CD4-positive, alpha-beta memory T cell (primary cell): ENCODE measurements at places on chromosomes 2 and 18.

DNA sequence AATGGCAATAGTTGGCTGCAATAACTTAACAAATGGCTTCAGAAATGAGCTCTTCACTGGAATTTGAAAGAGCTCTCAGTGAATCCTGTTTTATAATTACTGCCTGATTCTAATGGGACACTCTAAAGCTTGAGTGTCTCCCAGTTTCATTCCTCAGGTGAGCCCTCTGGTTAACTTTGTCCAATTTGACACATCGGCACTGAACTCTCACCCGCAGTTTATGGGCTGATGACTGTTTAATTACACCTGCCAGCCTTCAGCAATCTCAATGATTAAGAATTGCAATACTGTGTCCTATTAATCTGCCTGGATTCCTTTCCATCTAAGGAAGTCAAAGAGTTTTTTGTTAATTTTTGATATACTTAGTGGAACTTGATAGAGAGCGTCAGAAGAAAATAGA is 110.7 kb upstream of the NABP1 start:
- no peak for DNase-seq

- DNase-seq = peak; percentile 3
These were observed 622 bp downstream of the RAB12 start for GRCh38 chr18:8609659-8610458.

GRCh38 chr2:234335661-234336228 is 161.1 kb downstream of the ARL4C start:
- peak; percentile 69 for DNase-seq

- no peak for DNase-seq
These were observed 167.0 kb upstream of the RPRM start for GRCh38 chr2:153645599-153645998.

GRCh38 chr18:30106356-30106755 is 936.2 kb downstream of the DSC3 start:
- DNase-seq = no peak

- no peak for DNase-seq
These were observed 45.8 kb downstream of the SLC4A5 start for GRCh38 chr2:74297391-74297790.

GRCh38 chr2:71100195-71100964 is 29.6 kb downstream of the MCEE start:
- DNase-seq = peak; percentile 34
